ENCODE measurements at places on chromosomes 1 and 21.
A peak's percentile ranks its signal among the peaks of the same experiment; 100 is the strongest.

DNA sequence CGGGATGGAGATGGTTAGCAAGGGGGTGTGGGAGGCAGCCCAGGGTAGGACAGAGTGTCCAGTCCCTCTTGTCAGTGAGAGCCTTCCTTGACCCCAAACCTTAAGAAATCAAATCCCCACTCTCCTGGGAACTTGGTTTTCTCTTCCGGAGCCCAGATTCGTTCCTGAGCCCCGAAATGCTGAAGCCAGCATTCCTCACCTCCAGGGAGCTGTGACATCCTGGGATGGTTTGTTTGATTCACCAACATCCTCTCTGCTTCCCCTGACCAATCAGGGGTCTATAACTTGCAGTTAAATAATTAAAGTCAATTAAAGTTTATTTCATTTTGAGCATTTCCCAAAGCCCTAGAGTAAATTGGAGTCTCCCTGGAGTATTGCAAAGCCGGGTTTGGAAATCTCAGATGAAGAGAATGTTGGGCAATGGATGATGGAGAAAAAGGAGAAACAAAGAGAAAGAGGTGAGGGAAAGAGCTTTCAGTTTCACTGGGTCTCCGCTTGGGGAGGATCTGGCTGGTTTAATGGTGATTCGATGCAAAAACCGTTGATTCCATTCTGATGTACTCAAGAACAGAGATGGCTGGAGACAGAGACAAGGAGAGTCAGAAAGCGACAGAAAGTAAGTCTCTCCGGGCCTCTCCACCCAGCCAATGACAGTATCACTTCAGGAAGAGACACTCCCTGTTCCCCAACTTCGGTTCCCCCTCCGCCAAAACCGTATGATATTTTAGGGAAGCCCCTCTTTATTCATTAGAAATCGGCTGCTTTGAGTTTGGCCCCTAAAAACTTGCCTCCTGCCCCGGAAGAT is 12.8 kb upstream of the ALX3 start:
- no peak for DNase-seq

GRCh38 chr1:207286786-207287468 is 34.6 kb upstream of the CD55 start:
- no peak for DNase-seq

DNA sequence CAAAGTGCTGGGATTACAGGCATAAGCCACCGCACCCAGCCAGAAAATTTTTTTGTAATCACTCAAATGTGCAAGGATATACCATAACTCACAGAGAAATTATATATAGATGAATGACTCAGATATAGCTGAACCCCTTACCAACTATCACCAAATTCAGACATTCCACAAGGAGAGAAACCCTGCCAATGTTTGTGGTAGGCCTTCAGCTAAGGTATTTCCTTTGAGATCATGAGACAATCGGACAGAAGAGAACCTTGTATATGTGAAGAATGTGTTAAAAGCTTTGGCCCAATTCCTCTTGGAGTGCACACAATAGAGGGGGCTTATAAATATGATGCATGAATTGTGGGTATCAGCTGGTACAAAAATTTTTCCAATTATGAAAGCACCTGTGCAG is 50.7 kb downstream of the ZNF684 start:
- DNase-seq = no peak

DNA sequence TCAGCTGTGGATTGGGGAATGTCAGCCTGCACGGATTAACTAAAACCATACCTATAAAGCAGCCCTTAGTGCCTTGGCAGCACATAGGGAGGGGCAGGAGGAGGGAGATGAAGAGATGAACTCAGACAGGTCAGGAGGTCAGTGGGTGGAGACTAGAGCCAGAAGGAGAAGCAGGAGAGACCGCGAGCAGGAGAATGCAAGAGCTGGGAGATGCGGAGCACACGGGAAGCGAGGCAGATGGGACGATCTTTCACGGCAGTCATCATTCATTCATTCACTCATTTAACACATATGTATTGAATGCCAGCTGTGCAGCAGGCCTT is 41.9 kb downstream of the NEK2 start:
- DNase-seq = no peak

GRCh38 chr1:147664206-147664605 is 6.1 kb downstream of the ACP6 start:
- no peak for DNase-seq

- no peak for DNase-seq
These were observed 200.5 kb downstream of the TOMM20 start for GRCh38 chr1:234927971-234928640.

DNA sequence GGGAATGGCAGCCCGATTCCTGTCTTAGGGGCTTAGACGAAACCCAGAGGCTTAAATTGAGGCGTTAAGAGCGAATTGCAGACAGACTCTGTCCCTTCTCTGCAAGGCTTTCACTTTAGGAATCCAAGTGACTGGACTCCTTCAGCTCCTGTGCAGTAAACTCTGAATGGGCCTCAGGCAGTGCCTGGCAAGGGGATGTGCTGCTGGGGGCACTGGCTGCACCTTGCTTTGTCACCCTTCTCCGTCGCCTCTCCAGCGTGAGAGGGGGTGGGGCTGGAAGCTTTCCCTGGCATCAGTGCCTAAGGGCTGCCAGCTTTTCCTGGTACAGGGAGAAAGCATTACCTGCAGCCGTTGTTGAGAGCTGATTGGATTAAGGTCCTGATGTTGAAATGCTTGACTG is 39.9 kb upstream of the NFASC start:
- no peak for DNase-seq

GRCh38 chr1:157367091-157367739 is 185.1 kb downstream of the FCRL5 start:
- no peak for DNase-seq

GRCh38 chr1:4006676-4007374 is 106.8 kb upstream of the C1orf174 start:
- DNase-seq = no peak

DNA sequence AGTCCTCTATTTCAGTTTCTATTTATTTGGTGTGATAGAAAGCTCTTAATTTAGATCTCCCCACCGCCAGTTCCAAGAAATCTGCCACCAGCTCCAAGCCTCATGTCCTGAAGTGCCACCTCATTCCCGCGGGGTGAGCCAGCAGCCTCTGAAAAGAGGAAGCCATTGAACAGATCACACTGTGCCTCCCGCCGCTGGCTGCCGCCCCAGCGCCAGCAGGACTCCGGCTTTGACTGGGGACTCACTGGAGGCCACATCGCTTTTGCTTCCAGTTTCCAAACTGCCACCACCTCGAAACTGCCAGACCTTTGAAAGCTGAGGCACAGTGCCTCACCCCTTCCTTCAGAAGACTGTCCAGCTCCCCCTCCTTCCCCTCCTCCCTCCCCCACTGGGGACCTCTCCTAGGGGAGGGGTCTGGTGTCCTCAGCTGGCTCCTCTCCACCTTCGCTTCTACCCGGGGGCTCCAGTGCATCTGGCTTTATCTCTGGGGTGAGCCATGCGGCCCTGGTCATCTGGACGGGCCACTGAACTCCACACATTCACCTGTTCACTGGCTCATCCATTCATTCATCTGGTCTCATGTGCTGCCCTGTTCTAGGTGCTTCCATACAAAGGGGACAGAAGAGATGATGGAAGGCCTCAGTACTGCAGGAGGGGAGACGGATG is 58.9 kb downstream of the VPS26C start:
- DNase-seq = no peak

GRCh38 chr1:229058729-229059128 is 212.2 kb upstream of the RAB4A start:
- no peak for DNase-seq

DNA sequence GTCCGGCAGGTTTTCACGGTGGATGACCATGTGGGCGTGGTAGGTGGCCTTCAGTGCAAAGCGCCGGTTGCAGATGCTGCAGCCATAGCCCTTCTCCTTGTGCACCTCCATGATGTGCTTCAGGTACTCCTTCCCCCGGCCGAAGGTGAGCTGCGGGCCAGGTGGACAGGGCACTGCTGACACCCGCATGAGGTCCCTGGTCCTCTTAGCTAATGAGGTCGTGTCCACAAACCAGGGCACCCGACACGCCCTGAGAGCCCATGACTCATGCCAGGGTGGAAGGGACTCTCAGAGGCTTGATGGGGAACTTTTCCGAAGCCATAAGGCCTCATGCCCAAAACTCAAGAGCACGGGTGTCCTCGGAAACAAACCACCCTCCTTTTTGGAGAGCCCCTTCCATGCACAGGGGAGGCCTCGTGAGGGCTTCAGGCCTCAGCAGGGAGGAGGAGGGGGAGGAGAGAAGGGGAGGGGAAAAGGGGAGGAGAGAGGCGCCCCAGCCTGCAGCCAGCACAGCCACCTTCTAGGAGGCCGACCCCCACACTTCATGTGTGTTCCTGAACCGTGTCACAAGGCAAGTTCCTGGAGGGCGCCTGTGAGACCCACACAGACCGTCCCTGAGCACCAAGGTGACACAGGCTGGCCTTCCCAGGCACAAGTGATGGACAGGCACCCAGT is 54.4 kb upstream of the RIPK4 start:
- no peak for DNase-seq

- DNase-seq = no peak
These were observed 33.2 kb upstream of the ENO1 start for GRCh38 chr1:8911416-8912309.

DNA sequence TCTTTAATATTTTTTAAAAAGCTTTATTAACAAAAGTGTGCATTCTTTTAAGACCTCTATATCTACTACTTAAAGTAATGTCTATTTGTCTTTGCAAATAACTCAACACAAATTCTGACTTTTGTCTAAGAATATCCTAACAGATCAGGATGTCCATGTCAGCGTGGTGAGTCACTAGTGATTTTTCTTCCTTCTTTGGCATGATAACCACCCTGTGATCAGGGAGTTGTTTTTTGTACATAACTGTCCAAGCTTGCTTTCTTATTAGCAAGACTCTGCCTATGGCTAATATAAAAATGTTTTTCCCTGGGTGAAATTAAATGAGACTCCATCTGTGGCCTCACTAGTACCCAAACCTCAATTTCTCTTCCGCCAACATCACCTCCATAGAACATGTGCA is 688.9 kb upstream of the ADGRL2 start:
- no peak for DNase-seq

DNA sequence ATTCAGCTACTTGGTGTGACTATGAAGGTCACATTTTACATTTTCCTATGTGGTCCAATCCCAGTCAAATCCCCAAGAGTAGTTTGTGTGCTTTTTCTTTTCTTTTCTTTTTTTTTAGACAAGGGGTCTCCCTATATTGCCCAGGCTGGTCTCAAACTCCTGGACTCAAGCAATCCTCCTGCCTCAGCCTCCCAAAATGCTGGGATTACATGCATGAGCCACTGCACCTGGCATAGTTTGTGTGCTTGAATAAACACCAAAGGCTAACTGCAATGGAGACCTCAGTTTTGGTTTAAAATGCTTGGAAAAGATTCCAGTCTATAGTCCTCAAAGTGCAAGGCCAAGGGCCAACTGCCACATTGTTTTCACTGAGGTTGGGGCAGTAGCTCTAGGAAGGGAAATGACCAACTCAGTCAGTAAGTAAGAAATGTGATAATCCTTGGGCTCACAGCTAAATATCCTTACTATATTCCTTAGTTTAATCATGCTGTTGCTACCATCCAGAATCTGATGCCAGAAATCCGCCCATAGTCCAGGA is 38.6 kb downstream of the EIF2B3 start:
- no peak for DNase-seq

DNA sequence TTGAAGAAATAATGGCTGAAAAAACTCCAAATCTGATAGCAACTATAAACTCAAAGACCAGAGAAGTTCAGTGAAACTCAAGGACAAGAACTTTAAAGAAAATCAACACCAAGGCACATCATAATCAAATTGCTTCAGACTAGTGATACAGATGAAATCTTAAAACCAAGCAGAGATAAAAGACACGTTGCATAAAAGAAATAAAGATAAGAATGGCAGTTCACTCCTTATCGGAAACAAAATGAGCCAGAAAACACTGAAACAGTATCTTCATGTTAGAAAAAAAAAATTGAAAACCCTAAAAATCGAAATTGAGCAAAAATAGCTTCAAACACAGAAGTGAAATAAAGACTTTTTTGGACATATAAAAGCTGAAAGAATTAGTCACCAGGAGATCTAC is 4.6 kb upstream of the RAB4A start:
- DNase-seq = no peak

DNA sequence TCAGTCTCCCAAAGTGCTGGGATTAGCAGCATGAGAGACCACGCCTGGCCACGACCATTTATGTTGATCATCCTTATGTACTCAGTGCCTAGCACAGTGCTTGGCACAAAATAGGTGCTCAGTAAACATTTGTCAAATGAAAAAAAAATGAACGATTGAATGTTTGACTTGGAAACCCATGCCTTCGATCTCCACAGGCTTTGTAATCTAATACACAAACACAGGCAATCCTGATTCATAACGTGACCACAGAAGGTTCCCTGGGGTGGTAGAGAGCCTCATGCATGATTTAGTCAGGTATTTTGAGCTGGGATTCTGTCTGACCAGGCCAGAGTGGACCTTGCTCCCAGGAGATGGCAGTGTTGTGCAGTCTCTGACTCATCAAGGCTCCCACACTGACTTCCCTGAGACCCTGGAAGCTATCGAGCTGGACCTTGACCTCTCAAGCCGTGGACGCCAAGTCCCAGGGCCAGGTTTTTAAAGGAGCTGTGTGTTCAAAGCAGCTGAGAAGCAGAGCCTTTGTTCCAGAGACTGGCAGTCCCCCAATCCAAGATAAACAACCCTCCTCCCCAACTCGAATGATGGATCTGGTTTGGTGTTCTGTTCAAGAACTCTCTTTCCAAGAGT is 81.1 kb downstream of the PGM1 start:
- DNase-seq = no peak

GRCh38 chr1:17355898-17356297 is 16.1 kb upstream of the PADI6 start:
- no peak for DNase-seq

- no peak for DNase-seq
These were observed 498.2 kb downstream of the PLPP3 start for GRCh38 chr1:56081173-56081572.

GRCh38 chr1:31687601-31688000 is 16.2 kb downstream of the COL16A1 start:
- DNase-seq = no peak

DNA sequence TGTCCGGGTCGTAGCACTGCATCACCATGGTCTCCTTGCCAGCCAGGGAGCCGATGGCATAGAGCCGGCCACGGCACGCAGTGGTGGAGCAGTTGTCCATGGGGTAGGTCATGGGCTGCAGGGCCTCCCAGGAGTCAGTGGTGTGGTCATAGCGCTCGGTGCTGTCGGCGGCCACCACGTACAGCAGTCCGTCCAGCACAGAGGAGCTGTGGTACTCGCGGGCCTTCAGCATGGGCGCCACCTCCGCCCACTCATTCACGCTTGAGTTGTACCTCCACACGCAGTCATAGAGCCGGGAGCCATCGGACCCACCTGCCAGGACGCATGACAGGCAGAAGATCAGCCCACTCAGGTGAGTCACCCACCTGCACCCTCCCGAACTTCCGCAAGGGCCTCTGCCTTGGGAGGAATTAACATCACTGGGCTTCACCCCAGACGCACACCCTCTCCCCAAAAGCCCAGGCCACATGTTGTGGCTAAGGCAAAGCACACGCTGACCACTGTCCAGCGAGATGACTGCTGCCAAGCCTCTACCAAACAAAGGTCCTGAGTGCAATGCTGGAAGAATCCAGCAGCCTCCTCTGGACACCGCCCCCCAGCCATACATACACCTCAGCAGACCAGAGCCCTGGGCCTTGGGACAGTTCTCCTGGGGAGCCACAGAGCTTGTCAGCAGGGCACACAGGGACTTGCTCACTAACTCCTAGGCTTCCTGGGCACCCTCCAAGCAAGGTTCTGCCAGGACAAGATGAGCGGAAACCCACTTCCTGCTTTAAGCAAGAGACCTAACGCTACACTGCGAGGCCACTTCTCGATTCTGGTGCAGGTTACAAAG is 3.3 kb downstream of the KLHL21 start:
- peak; percentile 61 for DNase-seq

- no peak for DNase-seq
These were observed 24.6 kb downstream of the CR1L start for GRCh38 chr1:207669528-207670009.

All from stimulated activated CD8-positive, alpha-beta memory T cell treated with anti-CD3 and anti-CD28 coated beads, Interleukin-7, amount 100 ng/mL, for 4 hours (primary cell).